ENCODE measurements at places on chromosomes 5 and 9.
A peak's percentile ranks its signal among the peaks of the same experiment; 100 is the strongest.

- peak; percentile 85 for DNase-seq
Observed at GRCh38 chr5:17182981-17183380, 34.5 kb upstream of the BASP1 start.

DNA sequence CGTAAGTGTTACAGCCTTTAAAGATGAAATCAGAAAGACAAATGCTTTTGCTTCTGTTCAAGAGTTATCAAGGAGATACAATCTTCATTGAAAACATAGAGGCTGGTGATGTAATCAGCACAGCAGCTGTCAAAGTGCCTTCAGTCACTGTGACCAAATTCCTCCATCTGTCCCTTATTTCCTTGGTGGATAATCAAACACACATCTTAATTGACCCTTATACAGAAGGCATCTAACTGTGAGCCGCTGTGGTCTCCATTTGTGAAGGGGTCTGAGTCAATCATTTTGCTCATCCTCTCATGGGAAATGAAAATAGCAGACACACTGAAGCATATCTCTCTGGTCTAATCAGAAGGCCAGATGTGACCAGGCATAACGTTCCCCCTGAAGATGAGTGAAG is 130.1 kb upstream of the TLR4 start:
- no peak for DNase-seq

GRCh38 chr5:84724683-84725082 is 340.0 kb upstream of the EDIL3 start:
- DNase-seq, result peak; percentile 58

DNA sequence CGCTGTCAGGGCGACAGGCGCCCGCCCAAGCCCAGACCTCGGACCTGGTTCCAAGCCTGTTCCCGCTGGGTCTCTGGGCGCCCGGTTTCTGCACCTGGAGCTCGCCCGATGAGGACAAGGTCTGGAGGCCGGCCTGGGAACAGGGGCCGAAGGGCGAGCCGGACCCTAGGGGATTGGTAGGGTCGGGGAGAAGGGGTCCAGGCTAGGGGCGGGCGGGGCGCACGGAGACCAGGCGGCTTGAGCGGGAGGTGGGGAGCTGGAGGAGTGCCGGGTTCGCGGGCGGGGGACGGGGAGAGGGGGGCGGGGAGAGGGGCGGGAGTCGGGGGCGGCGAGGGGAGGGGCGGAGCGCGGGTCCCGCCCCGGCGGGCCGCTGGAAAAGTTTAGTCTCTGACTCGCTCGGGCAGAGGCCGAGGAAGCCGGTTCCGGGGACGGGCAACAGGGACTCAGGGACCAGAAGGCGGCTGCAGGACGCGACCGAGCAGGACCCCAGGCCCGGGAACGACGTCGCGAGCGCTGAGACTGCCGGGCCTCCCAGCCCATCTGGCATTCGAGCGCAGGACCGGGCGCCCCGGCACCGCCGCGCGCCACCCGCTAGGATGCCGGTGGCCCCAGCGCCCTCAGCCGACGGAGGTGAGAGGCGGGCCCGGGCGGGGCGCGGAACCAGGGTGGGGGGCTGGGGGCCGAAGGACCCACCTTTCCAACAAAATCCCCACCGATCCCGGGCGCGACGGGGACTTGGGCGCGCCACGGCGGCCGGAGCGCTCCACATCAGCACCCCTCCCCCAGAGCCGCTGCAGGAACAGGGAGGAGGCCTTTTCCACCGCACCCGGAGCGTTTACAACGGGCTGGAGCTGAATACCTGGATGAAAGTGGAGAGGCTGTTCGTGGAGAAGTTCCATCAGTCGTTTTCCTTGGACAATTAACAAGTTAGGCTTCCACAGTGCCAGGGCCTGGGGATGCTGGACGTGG is at the start of gene S1PR3:
TSS of gene S1PR3 (plus strand) at position 403 of the 969 bp plus-strand sequence. CDS start 9,733 bp downstream, outside the sequence.
- DNase-seq, result peak; percentile 28

GRCh38 chr5:112908854-112909253 is 13.2 kb downstream of the REEP5 start:
- no peak for DNase-seq

DNA sequence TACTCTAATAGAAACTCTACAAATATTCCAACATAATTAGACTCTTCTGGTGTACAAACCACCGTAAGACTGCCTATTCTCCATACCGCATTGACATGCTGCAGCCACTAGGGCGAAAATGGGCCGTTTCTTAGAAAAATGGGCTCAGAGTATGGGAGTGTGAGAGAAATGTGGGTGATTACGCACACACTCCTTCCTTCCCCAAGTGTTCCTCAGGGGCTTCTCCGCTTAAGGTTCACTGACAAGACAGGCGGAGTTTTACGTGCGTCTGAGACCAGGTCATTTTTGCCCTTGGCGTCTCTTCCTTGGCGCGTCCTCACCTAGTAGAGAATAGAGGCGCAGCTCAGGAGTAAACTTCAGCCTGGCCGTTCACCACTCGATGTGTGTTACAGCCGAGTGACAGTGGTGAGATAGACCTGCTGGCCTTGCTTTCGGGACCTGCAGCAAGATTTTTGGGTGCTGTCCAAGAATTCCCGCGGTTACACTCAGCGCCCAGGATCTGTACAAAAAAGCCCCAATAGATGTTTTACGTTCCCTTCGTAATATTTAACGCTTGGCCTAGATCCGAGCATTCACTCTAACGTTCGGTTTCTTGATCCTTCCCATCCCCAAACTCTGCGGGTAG is 1.8 kb upstream of the NTRK2 start:
- DNase-seq, result peak; percentile 31

DNA sequence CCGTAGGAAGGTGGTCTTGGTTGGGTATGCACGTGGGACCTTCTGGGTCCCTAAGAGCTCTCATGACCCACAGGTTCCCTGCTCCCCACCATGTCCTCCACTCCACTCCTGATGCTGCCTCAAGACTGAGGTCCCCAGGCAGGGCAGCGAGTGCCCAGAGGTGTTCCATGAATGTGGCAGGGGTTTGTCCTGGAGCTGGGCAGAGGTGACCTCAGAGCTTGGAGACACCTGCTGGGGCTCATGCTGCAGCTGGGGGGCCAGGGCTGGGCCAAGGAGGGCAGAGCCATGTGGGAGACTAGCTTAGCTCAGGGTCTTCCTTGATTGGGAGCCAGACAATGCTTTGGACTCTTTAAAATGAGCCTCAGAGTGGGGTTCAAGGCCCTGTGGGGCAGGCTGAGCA is 74.0 kb upstream of the PITX1 start:
- DNase-seq, result no peak

DNA sequence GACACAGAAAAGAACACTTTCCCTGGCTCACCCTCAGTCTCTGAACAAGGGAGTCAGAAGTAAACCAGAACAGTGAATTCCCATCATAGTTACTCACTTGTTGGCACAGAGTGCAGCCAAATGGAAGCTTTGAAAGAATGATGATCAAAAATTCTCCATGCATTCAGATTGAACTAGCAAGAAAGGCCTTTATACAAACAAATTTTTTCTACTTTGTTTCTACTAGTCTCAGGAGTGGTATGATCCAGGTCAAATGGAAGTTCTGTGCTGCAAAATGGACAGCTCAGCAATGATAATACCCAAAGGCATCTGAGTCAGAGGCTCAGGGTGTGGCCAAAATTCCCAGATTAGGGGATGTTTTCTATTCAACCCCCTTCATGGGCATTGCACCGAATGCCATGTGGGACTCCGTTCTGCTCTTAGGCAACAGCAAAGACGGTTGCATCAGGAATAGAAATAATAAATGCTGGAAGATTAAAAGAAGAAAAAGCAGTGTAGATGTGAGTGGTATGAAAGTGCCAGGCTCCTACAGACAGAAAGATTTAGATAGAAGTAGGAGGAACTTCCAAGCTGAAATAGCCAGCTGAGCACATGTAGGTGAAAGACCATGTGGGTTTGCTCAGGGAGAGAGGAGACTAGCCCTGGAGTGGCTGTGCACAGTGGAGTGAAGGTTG is 24.0 kb upstream of the ASPN start:
- DNase-seq, result peak; percentile 97

GRCh38 chr9:114000063-114000454 is 78.0 kb downstream of the AMBP start:
- no peak for DNase-seq

- peak; percentile 8 for DNase-seq
Observed at GRCh38 chr5:167030500-167031120, 1260.8 kb upstream of the WWC1 start.

- DNase-seq, result no peak
Observed at GRCh38 chr5:15700373-15700772, 200.4 kb downstream of the FBXL7 start.

DNA sequence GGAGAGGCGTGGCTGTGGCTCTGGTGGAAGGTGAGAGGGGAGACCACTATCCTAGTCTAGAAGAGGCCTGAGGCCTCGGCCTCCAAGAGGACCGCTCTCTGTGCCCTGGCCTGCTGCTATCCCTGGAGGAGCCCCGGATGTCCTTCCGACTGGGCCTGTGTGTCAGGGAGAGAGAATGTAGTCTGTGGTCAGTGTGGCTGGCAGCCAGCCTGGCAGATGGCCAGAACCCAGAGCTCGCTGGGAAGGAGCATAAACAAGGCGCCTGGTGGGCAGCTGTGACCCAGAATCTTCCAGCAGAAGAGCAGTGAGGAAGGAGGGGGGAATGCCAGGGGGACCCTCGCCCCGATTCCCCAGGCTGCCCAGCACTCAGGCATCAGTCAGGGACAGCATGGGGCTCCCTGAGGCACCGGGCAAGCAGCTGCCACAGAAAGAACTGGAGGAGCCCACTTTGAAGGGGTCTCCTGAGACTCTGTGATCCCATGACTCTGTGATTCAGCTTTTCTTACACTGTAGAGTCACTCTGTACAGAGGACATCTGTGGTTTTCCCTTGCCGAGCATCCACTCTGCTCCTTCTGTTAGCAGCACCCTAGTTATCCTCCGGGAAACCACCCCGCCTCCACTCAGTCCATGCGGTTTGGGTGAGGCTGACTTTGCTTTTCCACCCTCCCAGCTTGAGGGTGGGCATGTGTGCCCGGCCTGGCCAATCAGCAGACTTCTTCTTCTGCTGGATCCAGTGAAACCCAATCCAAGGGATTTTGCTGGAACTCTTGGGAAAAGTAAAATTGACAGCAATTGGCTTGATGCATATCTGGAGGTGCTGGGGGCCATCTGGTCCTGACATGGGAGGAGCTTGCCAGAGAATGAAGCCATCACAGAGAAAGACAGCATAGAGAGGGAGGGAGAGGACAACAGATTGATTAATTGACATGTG is 46.2 kb upstream of the PWWP2A start:
- peak; percentile 100 for DNase-seq

DNA sequence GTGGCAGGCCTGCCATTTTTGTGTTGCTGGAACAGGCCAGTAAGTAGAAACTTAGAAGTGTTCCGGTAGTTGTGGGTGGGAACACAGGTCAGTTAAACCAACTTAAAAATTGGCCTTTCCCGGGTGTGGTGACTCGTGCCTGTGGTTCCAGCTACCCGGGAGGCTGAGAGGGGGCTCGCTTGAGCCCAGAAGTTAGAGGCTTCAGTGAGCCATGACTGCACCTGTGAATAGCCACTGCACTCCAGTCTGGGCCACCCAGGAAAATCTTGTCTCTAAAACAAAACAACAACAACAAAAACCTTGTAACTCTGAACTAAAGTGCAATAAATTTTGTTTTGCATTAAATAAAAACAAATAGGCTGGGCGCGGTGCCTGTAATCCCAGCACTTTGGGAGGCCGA is 1.4 kb upstream of the NHP2 start:
- DNase-seq, result no peak

DNA sequence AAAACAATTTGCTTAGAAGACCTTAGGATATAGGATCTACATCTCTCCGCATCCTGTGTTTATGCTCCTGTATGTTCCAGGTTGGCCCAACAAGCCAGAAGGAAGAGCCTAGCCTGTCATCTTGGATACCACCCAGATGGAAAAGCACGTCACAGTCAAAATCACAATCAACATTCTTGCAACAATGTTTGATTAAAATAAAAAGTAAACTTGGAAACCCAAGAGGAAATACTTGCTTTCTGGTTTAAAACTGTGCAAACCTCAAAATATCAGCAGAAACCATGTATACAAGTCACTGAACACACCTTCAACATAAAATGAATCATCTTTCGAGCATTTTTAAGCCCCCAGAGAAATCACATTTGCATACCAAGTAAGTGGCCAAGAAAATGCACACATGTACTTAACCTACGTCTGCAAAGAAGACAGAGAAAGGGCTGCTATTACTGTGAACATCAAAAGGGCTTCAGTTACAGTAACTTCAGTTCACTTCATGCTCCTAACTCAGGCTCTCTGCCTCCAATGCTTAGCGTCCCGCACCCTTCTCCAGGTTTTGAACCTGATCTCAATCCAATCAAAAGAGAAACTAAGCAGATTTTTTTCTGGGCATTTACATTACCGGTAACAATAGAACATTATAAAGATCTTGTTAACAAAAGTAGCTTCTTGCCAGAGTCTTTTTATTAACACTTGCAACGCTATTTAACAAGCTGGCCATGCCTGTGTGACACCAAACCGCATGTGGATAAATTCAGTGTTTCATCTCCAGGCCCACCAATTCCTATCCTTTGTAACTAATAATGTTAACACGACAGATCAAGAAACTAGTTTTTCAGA is 1.3 kb downstream of the ENC1 start:
- peak; percentile 64 for DNase-seq

GRCh38 chr5:107457138-107457537 is 213.6 kb downstream of the EFNA5 start:
- no peak for DNase-seq

- DNase-seq, result no peak
Observed at GRCh38 chr9:29397148-29397547, 1823.9 kb upstream of the C9orf72 start.

GRCh38 chr5:53814819-53815218 is 254.4 kb downstream of the NDUFS4 start:
- no peak for DNase-seq

DNA sequence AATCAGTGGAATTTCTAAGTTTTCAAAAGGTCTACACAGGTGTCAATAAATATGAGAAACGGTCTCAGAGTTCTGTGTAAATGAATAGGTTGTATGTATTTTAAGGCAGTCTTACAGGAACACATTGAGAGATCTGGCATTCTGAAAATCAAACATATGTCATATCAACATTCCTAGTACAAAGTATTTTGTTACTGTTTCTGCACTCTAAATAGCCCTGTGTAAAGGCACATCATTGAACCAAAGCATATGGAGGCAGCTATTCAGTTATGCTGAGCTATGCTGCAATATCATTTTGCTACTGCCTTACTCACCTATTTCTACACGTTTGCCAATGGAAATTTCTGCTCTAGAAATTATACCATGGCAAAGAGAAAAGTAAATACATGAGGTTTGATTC is 379.1 kb downstream of the KIAA0825 start:
- no peak for DNase-seq

DNA sequence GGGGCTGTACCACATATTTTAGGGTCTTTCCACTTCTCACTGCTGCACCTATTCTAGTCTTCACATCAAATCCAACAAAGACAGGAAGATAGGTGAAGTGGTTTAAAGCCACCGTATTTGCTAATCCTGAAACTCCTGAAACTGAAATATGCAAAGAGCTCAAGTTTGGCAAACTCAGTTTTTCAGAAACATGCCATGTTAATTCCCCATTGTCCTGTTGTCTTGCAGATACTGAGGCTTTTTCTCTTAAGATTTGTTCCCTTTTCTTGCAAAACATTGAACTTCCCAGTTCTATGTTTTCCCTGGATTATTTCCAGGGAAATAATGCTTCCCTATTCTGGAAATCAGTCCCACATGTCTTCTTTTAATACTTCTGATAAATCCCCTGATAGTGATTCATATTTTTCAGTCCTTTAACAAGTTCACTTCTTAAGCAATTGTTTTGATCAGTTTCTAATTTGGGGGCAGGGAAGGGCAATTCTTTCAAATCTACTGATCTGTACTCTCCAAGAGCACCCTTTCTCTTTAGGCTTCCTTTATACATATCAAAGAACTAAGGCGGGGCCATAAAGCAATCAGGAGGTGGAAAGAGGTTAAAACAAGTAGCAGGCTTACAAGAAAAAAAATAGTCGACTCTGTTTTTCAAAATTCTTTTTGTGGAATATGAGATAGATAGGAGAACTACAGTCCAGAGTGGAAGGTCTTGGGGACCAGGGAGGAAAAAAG is 648.5 kb downstream of the BNC2 start:
- peak; percentile 78 for DNase-seq

Measured in fibroblast of upper back skin (primary cell).